ENCODE measurements at places on chromosomes 1 and 21. TPM values are rescaled to one million over a fixed set of nuclear protein-coding genes. Genes with fewer than 3 reads are reported as not detected.

- no peak overlapping the region for H3K27ac ChIP-seq
- no peak for DNase-seq
- H3K36me3 ChIP-seq: no peaks in the 10 kb centered on the region
- no peaks in the 10 kb centered on the region for H3K27me3 ChIP-seq
- no peak overlapping the region for H3K4me3 ChIP-seq
- no peaks in the 10 kb centered on the region for H3K4me1 ChIP-seq
Measured at GRCh38 chr1:83918688-83919285, 80.1 kb downstream of the TTLL7 start.

DNA sequence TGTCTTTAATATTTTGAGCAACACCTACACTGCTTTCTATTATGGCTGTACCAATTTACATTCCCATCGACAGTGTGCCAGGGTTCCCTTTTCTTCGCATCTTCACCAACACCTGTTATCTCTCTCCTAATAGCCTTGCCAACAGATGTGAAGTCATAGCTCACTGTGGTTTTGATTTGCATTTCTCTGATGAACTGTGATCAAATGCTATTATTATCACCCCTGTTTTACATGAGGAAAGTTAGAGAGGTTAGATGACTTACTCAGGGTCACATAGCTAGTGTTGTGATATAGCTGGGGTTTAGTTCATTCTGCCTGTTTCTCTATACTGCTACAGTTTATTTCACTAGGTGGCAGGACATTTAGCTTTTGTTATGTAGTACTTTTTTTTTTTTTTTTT, 204.1 kb downstream of the FMN2 start:
- DNase-seq: no peak
- no peaks in the 10 kb centered on the region for H3K36me3 ChIP-seq
- H3K27ac ChIP-seq: no peak overlapping the region
- H3K27me3 ChIP-seq: no peaks in the 10 kb centered on the region

LRRC39 gene
- 0.53 TPM for total RNA-seq

DNA sequence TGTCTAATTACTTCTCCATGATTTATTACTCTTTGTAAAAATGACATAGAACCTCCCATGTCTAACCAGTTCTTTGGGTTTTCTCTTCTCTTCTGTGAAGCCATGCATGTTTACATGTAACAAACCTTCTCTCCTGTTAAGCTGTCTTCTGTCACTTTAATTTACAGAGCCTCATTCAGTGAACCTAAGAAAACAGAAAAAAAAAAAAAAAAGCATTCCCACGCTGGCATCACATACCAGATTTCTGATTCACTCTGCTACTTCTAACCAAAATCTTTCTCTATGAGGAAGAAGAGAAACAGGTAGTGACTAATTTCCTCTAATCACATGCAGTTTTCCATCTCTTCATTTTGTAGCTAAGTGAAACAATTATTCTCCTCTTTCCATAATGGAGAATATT, 141.4 kb upstream of the CXADR start:
- no peak overlapping the region for H3K27ac ChIP-seq
- no peak overlapping the region for H3K4me3 ChIP-seq
- no peaks in the 10 kb centered on the region for H3K36me3 ChIP-seq

TDRD5 gene
- not detected for total RNA-seq

CELA3A gene
- total RNA-seq: not detected

- DNase-seq: no peak
- H3K4me3 ChIP-seq: no peak overlapping the region
- no peak overlapping the region for H3K27ac ChIP-seq
- peaks cover 4% of the 10 kb centered on the region for H3K4me1 ChIP-seq
- H3K27me3 ChIP-seq: no peaks in the 10 kb centered on the region
Measured at GRCh38 chr1:101060992-101061391, 35.4 kb upstream of the DPH5 start.
